ENCODE measurements at places on chromosomes 3 and 15.

DNA sequence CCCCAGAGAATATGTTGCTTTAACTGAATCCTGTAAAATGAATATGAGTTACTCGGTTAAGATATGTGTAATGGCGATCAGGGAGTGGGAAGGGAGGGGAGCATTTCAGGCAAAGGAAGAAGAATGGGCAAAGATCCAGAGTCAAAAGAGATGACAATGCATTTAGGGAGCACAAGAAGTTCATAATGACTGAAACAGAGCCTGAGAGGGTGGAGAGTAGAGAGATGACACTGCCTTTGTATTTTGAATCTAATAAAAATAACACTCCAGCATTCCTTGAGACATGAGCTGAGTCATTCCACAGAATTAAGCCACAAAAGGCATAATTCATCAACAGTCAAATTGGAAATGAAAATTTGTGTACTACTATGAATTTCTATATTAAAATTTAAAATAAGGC lies 105.3 kb upstream of the PEX5L start:
- no peak for DNase-seq

DNA sequence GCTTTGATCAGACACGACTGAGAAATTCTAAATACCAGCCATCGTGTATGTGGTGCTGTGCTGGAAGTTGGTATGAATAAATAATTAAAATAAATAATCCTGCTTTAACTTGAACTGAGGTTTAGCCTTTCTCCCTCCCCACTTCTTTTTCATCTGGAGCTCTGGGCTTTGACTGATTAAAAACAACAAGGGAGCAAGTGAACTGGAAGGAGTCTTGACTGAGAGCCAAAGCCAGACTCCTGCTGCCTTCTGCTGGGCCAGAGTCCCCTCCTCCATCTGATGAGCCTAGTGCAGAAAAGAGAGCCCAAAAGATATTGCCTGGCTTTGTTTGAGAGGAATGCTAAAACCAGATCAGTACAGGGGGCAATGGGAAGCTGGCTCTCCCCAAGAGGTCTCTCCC lies 96.0 kb downstream of the CCNL1 start:
- no peak for DNase-seq

GRCh38 chr15:74403588-74403919 lies 30.2 kb downstream of the SEMA7A start:
- no peak for DNase-seq

GRCh38 chr3:153442386-153442785 lies 280.4 kb downstream of the RAP2B start:
- DNase-seq: no peak
